Esophagus mucosa (tissue), 1 donor: ENCODE measurements at places on chromosomes 3 and 15. TPM values are rescaled to one million over a fixed set of nuclear protein-coding genes. Genes with fewer than 3 reads are reported as not detected.

Gene VEPH1
- 0.40 TPM for total RNA-seq

Gene SCAANT1
- total RNA-seq: not detected

Gene TOMM70
- 33.0 TPM for total RNA-seq

Gene IREB2
- total RNA-seq: 33.0 TPM

Gene LRRIQ4
- not detected for total RNA-seq

Gene BMF
- 1.5 TPM for total RNA-seq

Gene PEX5L
- total RNA-seq: not detected

Gene SAMMSON
- not detected for total RNA-seq

Gene DOCK3
- 0.84 TPM for total RNA-seq

Gene AGTR1
- total RNA-seq: 0.24 TPM

Gene DALRD3
- total RNA-seq: 33.1 TPM

Gene COL7A1
- total RNA-seq: 86.4 TPM

Gene PHLDB2
- 22.2 TPM for total RNA-seq

Gene RAB5A
- total RNA-seq: 55.0 TPM

Gene DPPA2
- total RNA-seq: not detected

Gene UTS2B
- not detected for total RNA-seq

Gene MLF1
- total RNA-seq: 2.6 TPM

Gene GHRL
- total RNA-seq: 0.76 TPM

Gene CSTA
- total RNA-seq: 2,321 TPM

Gene SPESP1
- total RNA-seq: 0.52 TPM

Gene KLF15
- 0.60 TPM for total RNA-seq

Gene LRRC31
- total RNA-seq: not detected
